Gastrocnemius medialis (tissue), 4 donors: ENCODE measurements at places on chromosomes 12 and 14. TPM values are rescaled to one million over a fixed set of nuclear protein-coding genes. Genes with fewer than 3 reads are reported as not detected.

The NFATC4 gene
- 9.0 TPM for total RNA-seq

- DNase-seq, result no peak
Observed at GRCh38 chr12:113172185-113172584, 13.1 kb downstream of the DDX54 start.

DNA sequence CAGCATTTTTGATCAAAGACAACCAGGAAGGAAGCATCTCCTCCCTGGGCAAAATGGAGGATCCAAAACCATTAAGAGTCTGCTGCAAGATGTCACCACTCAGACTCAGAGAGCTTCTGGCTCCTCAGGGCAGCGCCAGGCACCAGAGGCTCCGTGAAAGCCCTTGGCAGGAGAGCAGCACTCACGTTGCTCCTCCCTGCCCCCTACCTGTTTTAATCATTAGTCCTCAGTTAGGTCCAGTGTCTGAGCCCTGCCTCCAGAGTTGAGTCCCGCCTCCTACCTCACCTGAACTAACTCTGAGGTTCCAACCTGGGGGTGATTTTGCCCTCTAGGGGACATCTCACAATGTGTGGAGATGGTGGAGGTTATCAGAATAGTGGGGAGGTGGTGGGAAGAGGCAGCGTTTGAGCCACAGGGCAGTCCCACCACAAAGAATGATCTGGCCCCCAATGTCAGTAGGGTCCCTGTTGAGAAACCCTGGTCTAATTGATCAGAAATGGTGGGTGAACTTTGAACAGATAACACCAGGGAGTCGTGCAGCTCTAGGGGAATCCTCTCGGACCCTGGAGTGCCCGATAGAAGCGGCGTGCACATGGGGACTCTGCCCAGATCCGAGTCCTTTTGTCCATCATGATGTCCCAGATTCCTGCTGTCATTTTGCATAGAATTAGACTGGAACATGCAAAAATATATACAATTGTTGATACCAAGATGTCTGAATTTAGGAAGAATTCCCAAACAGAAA, 156.7 kb upstream of the DIO3 start:
- DNase-seq, result no peak

DNA sequence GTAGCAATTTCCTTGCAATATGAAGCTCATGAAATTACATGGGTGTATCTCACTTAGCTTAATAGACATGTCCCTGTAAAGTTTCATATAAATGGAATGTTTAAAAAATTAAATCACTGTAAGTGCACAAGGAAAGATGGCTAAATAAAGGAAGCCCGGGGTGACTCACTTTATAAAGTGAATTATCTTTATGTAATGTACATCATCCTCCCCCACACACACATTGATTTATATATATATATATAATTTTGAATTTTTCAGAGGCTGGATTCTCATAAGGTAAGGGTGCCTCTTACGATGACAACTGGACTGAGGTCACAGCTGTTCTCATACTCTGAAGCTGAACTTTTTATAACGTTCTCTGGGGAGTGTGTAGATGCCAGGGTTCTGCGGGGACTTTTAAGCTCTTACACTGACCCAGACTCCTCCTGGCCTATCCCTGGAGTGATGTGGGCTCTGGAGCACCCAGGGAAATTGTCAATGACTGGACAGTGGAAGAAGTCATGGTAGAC, 108.7 kb upstream of the HIF1A start:
- DNase-seq, result no peak

DNA sequence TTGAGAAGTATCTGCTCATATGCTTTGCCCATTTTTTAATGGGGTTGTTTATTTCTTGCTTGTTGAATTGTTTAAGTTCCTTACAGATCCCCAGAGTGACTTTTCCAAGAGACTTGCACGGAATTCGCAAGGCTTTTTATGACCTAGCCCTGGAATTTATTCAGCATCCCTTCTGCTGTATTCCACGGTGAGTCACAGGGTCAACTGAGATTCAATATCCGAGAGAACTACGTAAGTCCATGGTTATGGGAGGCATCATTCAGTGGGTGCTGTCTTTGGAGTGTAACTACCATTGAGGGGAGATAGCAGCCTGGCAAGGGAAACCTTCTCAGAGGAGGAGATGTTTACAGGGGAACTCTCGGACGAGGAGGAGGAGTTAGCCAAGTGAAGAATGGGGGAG, 20.9 kb upstream of the GPRC5A start:
- DNase-seq, result no peak

GRCh38 chr12:80551897-80552296, 107.9 kb downstream of the PTPRQ start:
- DNase-seq, result no peak
